ENCODE measurements at places on chromosomes 1 and 21.

GRCh38 chr1:36516372-36517010 lies 33.8 kb upstream of the CSF3R start:
- DNase-seq = peak; percentile 51

GRCh38 chr1:33456502-33456886 lies 16.0 kb upstream of the ZSCAN20 start:
- DNase-seq = no peak

DNA sequence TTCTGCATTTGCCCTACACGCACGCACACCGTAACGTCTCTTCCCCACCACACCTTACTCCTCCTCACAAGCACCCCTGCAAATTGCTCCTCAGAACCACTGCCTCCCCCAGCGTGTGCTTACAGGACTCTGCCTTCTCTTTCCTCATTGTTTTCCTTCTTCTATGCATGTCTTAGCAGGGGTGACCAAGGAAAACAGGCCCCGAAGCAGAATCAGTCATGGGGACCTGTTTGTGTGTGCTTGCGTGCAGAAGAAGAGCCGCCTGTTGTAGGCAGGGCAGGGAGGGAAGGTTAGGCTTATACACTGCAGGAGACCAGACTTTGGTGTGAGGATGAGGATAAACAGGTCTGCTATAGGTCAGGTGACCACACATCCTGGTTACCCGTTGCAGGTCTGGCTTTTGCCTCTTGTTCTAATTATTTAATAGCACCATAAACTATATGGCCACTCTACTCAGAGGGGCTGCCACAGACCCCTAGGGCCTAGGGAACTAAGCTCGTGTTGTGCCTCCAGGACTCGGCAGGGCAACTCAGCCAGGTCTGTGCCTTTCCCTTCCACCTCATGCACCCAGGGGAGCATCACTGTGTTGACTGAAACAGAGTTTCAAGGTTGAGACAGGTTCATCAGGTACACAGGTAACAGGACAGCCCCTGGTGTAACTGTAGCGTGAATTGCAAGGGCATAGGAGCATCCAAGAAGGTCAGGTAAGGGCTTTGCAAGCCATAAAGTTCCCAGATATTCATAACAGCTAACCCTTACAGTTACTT lies 60.8 kb upstream of the EPS8L3 start:
- no peak for DNase-seq

GRCh38 chr1:102884238-102884637 lies 224.1 kb downstream of the COL11A1 start:
- no peak for DNase-seq

DNA sequence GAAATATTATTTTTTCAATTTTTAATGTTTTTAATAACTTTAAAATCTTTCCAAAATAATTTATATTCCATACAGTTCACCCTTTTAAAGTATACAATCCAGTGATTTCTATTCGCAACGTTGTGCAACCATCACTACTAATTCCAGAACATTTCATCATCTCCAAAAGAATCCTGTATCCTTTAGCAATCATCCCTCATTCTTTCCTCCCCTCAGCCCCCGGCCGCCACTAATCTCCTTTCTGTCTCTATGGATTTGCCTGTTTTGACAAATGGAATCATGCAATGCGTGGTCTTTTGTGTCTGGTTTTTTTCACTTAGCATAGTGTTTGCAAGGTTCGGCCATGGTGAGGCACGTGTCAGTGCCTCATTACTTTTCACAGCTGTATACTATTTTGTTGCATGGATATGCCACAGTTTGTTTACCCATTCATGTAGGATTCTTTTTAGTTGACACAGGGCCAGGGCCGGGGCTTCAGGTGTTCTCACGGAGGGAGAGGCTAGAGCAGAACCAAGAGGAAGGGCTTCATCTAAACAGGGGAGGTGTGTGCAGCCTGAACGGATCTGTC lies 40.6 kb upstream of the ZBTB40 start:
- no peak for DNase-seq

- no peak for DNase-seq
Measured at GRCh38 chr1:200099040-200099439, 71.5 kb downstream of the NR5A2 start.

Measured in activated CD4-positive, alpha-beta T cell treated with anti-CD3 and anti-CD28 coated beads, Interleukin-10, Interleukin-2, amounts not matched to agents 100 ng/mL and 50 ng/mL, durations not matched to agents 16 hours and 8 hours (primary cell).